ENCODE measurements at places on chromosomes 1 and 21. TPM values are rescaled to one million over a fixed set of nuclear protein-coding genes. Genes with fewer than 3 reads are reported as not detected.

HAX1 gene
- total RNA-seq = 153 TPM

DNA sequence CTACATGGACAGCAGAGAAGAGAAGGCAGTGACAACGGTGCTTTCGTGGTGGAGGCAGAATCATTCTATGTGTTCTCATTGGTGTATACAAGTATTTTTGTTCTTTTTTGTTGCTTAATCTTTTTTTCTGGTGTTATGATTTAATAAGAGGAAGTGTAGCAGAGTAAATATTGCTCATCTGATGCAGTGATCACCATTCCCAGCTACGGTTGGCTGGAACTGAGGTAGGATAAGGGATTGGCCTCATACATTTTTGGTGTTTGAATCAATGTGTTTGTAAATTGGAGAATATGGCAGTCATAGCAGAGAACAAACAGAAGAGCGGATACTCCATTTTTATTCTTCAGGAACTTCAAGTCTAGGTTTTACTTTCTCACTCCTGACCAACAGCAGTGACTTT is 76.6 kb downstream of the UBE2U start:
- DNase-seq = no peak

DNA sequence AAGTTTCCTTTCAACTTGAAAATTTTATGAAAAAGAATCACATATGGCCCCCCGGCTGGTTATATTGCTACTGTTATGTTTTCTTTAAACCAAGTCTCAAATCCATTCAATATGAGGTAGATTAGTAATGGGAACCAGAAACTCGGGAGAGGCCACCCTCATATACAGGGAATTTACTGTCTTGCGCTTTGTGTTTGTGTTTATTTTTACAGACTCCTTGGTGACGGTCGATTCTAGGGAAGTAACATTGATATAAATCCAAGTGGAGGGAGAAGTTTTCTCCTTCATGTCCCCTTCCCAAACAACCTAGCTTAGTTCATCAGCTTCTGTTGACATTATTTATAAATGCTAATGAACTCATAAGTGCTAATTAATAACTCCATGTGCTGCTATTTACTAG is 163.5 kb upstream of the LMO4 start:
- no peak for DNase-seq

DNA sequence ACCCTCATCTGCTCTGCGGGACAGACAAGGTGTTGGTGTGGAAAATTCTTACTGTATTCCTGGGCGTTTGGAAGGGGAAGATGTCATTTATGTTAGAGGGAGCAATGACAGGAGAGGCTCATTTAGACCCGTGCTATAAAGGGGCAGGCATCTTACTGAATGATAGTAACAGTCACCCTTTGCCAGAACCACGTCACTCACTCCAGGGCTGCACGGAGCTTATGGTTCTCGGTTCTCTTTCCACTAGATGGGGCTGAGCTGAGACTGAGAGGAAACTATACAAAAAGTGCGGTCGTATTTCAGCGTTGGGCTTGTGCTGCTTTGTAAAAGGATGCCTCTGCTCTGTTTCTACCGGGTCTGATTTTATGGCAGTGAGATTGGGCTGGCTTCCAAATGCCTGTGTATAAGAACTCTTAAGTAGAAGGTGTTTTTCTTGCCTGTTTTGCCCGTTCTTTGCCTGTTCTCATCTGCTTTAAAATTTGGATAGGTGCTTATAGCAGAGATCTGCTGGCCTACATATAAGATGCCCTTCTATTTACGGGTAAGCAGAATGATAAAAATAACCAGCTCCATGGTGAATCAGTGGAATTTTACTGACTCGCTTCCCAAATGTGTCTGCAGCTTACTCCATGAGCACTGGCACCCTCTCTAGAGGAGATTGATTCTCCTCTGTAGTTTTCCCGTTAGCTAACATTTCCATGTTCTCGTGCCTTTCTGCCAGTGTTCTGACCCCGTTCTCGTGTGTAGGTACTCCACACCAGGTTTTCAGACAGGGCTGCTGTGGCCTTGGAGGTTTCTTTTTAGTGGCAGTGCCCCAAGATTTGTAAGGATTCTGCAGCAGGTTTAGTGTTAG is 55.9 kb downstream of the MRPS6 start:
- peak; percentile 94 for DNase-seq

- no peak for DNase-seq
Measured at GRCh38 chr1:156154317-156154749, 948 bp downstream of the SEMA4A start.

DNA sequence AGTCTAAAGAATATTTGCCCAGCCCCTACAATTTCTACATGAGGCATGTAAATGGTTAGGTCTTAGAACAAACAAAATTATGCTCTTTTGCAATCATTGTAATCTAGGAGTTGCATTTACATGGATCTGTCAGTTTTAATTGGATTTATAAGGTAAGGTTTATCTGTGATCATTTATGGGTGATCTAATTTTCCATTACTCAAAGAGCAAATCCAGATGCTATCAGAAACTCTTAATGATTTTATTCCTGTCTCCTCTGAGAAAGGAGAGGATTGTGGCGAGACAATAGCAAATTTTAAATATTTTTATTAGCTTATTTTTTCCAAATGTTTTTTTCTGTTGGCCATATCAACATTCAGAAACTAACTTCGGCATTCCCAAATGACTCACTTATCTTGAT is 14.2 kb upstream of the NEGR1 start:
- DNase-seq = no peak
